Progenitor cell of endocrine pancreas (in vitro differentiated cells): ENCODE measurements at places on chromosomes 12 and 14. TPM values are rescaled to one million over a fixed set of nuclear protein-coding genes. Genes with fewer than 3 reads are reported as not detected.
A peak's percentile ranks its signal among the peaks of the same experiment; 100 is the strongest.

- no peak for DNase-seq
Measured at GRCh38 chr12:128829861-128830504, 6.2 kb upstream of the SLC15A4 start.

DNA sequence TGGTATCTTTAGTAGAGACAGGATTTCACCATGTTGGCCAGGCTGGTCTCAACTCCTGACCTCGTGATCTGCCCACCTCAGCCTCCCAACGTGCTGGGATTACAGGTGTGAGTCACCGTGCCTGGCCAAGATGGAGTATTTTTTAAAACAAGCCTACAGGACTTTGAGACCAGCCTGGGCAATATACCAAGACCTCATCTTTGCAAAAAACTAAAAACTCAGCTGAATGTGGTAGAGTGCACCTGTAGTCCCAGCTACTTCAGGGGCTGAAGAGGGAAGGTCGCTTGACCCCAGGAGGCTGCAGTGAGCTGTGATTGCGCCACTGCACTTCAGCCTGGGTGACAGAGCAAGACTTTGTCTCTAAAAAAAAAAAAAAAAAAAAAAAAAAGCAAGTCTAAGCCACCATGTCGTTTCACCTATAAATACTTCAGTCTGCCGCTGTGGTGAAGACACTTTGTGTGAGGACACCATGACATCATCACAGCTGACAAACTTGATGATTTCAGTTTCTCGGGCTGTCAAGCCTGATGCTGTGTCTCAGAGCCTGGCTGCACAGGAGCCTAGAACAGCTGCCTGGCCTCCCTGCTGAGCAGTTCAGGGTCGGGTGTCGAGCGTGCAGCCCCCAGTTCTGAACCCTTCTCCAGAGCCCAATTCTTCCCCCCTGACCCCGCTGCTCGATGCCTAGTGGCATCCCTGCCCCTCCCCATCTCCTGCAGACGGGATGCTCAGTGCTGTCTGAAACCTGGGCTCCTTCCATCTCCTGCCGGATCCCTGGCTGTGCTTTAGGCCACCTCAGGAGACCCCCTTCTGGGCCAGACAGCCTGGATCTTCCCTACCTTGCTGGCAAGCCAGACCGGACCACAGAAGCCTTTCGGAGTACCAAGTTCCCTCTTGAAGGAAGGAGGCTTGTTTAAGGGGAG lies 119.2 kb upstream of the EVL start:
- no peak for DNase-seq

- DNase-seq: no peak
Measured at GRCh38 chr12:98013560-98013959, 501.8 kb upstream of the TMPO start.

- no peak for DNase-seq
Measured at GRCh38 chr12:109678719-109679118, 34.9 kb upstream of the FAM222A start.

DNA sequence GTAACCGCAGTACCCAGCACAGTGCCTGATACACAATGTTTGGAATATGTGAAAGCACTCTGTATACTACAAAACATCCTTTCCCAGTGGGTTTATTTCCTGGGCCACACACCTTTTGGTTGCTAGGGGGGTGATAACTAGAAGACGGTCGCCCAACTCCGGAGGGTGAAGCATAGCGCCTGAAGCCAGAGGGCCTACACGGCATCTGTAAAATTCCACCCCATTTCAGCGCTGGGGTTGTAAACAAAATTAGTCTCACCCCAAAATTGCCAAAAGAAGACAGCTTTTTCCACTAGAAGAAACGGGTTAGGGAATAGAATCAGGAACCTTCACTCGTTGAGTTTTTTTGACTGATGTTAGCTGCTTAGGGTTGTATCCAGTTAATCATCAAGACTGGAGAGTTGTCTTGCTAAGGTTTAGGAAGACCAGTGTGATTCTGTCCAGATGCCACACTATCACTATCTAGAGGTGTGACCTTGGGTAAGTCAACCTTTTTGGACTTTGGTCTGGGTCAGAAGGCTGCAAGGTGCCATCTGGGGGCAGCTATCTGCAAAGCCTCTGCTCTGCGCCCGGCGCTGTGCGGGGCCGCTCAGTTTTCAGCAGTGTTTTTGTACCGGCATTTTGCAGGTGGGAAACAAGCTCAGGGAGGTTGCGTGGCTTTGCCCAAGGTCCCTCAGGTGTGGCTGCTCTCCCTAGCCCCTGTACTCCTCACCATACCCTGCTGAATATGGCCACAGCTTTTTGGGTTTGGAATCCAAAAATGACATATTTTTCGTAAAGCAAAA lies 1.3 kb downstream of the ZNF839 start:
- no peak for DNase-seq

- DNase-seq: no peak
Measured at GRCh38 chr12:121023799-121024198, 7.5 kb upstream of the C12orf43 start.

- no peak for DNase-seq
Measured at GRCh38 chr12:67410246-67410645, 141.1 kb downstream of the CAND1 start.

GRCh38 chr14:95261616-95262510 lies 57.8 kb downstream of the CLMN start:
- no peak for DNase-seq

DNA sequence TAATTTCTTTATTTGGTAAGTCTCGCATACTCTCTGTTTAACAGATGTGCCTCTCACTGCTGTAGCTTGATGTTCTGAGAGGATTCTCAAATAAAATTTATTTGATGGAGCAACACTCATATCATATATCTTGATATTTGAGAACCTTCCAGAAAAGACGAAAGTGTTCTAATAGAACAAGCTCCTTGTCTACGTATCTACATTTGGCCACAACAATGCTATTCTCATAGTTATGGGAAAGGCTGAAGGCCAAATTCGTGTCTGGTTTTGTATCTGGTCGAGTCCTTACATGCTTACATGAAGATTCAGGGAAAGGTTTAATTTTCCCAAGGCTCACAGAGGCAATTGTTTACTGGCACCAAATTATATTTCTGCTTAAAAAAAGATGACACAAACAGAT lies 186.7 kb upstream of the SLC38A2 start:
- no peak for DNase-seq

DNA sequence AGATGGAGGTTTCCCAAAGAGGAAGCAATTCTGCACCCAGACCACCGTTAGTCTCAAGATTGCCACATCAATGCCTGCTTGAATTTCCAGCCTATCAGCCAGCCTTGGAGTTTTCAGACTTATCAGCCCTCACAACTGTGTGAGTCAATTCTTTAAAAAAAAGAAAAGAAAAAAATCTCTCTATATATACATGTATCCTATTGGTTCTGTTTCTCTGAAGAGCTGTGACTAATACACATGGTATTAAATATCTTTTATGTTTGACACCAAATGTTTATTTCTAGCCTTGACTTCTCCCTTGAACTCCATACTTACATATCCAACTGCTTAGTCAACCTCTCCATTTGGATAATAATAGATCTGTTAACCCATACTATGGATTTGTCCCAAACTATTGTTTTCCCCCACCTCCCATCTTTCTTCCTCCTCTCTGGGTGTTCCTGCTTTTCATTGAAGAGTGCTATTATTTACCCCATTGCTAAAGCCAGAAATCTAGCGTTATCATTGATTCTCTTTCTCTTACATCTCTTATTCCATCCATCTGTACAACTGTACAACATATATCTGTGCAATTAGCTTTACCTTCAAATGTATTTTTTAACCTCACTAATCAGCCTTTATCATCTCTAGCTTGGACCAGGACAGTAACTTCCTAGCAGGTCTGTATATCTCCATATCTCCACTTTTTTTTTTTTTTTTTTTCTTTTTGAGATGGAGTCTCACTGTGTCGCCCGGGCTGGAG lies 22.7 kb upstream of the EID3 start:
- no peak for DNase-seq

DNA sequence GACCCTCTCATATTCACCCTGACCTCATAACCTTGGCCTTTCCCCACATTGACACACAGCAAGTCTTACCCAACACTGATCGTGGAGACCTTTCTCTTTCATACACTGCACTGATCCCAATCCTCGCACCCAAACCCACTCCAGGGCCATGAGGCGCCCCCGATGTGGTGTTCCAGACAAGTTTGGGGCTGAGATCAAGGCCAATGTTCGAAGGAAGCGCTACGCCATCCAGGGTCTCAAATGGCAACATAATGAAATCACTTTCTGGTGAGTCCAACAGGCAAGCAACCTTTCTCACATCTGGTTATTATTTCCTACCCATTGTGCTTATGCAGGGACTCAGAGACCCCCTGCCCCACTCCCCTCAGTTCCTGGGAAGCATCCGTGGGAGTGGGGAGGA lies 5.4 kb downstream of the MMP14 start:
- DNase-seq: no peak

- DNase-seq: peak; percentile 96
Measured at GRCh38 chr12:1690578-1691122, at the start of gene ADIPOR2. Gene ADIPOR2, plus strand, starts transcription at chr12:1691070. Its CDS starts 63,274 bp downstream, at chr12:1754344.

DNA sequence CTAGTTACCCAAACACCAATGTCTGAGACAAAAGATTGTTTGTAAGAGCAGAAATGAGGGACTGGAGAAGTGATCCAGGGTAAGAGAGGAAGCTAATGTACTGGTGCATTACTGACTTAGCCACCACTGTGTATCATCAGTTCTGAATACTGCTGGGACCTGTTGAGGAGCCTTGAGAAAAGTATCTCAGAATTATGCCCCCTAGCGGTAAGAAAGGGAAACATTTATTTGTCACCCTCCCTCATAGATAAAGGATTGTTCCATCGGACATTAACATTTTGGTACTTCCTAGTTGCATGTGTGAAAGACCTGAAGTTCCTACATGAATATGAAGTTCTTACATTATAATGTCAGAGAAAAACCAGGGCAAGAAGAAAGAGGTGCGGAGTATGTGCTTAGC lies 612.5 kb downstream of the FSCB start:
- no peak for DNase-seq

- DNase-seq: no peak
Measured at GRCh38 chr12:122322501-122322900, 56.2 kb upstream of the VPS33A start.

DNA sequence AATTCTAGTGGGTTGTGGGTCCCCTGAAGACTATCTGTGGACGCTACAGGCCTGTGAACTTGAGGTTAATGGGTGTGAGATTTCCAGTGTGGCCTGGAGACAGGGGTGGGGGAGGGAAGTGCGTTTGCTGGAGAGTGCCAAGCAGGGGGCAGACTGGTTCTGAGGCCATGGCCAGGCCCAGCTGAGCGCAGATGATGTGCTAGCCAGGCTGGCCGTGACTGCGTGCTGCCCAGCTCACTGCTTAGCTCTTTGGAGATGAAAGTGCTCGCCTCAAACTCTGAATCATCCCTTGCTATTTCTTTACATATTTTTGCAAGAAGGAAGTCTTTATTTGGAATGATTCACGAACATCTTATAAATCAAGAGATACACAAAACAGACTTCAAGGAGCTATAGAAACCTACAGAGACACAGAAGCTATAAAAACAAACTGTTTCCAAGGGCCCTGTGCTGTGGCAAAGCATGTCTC lies 75.2 kb upstream of the PLEKHG3 start:
- no peak for DNase-seq

DNA sequence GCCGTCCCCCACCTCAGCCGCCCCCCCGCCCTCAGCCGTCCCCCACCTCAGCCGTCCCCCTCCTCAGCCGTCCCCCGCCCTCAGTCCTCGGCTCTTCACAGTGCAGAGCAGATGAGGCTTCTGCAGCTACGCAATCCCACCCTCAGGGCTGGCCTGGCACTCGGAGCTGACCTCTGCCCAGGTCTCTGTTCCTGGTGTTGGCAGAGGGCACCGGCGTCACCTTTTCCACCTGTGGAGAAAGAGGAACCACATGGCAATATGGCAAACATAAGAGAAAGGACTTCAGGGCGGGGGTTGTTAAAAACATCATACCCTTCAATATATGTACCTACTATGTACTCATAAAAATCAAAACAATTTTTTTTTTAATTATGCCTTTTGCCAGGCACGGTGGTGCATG lies 45.8 kb downstream of the MLXIP start:
- no peak for DNase-seq

- no peak for DNase-seq
Measured at GRCh38 chr12:27667540-27667939, 28.7 kb upstream of the REP15 start.

GRCh38 chr12:65619018-65619417 lies 205.3 kb upstream of the HMGA2 start:
- no peak for DNase-seq

GRCh38 chr12:118743896-118744700 lies 237.2 kb upstream of the SRRM4 start:
- DNase-seq: no peak

DNA sequence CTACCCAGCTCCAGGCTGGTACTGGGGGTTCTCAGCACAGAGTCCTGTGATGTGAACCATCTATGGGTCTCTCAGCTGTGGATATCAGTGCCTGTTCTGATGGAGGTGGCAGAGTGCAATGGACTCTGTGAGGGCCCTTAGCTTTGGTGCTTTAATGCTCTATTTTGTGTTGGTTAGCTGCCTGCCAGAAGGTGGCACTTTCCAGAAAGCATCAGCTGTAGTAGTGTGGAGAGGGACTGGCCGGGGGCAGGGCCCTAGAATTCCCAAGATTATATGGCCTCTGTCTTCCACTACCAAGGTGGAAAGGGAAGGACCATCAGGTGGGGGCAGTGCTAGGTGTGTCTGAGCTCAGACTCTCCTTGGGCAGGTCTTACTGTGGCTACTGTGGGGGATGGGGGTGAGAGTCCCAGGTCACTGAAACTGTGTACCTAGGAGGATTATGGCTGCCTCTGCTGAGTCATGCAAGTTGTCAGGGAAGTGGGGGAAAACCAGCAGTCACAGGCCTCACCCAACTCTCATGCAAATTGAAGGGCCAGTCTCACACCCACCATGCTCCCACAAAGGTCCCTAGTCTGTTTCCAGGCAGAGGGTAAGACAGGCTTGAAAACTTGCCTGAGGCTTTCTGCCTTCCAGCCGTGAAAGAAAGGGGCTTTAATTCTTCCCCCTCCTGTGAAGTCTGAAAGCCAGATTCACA lies 878.1 kb downstream of the C12orf50 start:
- no peak for DNase-seq

DNA sequence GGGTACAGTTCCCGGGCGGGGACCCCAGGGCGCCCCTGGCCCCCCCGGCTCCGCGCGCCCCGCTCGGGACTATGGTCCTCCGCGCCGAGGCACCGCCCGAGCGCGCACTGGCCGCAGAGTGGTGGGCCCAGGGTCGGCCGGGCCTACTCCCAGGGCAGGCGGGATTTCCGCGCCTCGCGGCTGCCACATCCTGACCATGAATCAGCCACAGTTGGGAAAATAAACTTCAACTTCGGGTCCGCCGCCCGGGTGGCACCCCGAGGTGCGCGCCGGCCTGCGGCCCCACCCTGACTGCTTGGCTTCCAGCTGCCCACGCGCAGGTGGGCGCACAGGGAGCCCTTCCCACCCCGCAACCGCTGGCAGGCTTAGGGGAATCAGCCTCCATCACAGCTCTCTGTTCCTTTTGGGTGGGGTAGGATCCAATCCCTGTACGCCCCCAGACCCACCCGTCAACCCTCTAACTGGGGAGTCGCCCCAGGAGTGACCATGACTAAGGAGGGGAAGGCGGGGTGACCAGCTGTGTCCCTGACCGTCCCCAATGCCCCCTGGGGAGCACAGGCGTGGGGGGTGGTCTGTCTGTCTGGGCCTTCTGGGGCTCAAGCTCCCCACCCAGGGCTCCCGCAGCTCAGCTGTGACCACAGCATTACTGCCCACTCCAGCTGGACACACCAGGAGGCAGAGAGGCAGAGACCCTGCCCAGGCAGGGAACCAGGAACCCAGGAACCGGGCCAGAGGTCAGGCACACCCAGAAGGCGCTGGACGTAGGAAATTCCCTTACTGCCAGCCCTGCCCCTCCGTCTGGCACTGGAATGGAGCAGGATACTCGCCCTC lies 678 bp downstream of the INF2 start:
- no peak for DNase-seq

The HOXC9 gene
- not detected in 2 replicates for total RNA-seq

The CLEC1B gene
- total RNA-seq: not detected in 2 replicates

The TSPAN11 gene
- 17.5 and 24.1 TPM in 2 replicates for total RNA-seq

The KLRD1 gene
- 0.20 and 0.48 TPM in 2 replicates for total RNA-seq

The PROX2 gene
- not detected in 2 replicates for total RNA-seq

The FGF6 gene
- not detected in 2 replicates for total RNA-seq
